ENCODE measurements at places on chromosomes 1 and 21.

GRCh38 chr21:17494051-17494450 lies 18.8 kb upstream of the CXADR start:
- no peak for DNase-seq

- DNase-seq: no peak
These were observed 295.0 kb downstream of the VAV3 start for GRCh38 chr1:107669996-107670395.

- no peak for DNase-seq
These were observed 3.0 kb downstream of the SLC44A3 start for GRCh38 chr1:94823116-94823515.

DNA sequence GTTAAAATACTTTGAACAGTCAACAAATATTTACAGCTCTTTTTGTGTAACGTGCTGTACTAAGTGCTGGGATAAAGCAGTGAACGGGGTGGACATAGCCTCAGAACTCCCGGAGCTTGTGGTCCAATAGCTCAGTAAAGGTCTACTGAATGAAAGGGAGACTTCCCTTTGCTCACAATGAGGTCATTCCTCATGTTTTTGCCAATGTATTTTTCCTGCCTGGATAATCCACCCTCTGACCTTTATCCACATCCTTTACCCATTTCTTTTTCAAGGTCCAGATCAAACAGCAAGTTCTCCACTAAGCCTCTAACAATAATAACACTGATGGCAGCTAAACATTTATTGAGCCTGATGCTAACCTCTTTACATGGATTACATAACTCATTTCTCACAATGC lies 55.9 kb downstream of the LEPR start:
- DNase-seq: no peak

Measured in stimulated activated CD8-positive, alpha-beta memory T cell treated with anti-CD3 and anti-CD28 coated beads, Interleukin-12 subunit alpha, Interleukin-12 subunit beta, amount 100 ng/mL, for 4 hours (primary cell).